NCI-H1436 treated with DMSO at 0.1 percent for 48 hours (cell line): ENCODE measurements at places on chromosomes 2 and 18.

DNA sequence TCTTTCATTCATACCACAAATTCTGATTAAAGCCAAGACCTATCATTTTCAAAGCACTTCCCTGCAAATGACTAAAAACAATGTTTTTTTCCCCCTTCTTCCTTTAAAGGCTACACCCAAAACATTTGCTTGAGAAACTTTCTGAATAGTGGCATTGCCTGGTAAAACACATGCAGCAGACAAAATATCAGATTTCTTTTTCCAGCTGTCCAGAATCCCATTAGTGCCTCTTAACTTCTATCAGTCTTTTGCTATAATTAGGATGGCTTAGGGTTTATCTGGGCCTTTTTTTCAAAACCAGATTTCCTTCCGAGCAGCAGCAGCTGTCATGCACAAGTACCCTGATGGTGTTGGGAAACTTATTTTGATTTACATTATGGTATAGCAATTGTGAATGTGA, 50.6 kb downstream of the ALPK2 start:
- DNase-seq, result no peak

- no peak for DNase-seq
Measured at GRCh38 chr2:69616755-69617154, 26.8 kb downstream of the AAK1 start.

DNA sequence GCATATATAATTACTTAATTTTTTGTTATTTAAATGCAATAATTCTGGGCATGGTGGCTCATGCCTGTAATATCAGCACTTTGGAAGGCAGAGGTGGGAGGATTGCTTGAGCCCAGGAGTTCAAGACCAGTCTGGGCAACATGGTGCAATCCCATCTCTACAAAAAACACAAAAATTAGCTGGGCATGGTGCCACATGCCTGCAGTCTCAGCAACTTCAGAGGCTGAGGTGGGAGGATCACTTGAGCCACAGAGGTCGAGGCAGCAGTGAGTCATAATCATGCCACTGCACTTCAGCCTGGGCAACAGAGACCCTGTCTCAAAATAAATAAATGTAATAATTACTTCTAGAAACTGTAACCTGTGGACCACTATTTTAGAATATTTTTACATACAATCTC, 21.5 kb upstream of the TMEM87B start:
- DNase-seq, result no peak

GRCh38 chr2:70035344-70035844, 51.9 kb upstream of the PCBP1 start:
- DNase-seq, result no peak

DNA sequence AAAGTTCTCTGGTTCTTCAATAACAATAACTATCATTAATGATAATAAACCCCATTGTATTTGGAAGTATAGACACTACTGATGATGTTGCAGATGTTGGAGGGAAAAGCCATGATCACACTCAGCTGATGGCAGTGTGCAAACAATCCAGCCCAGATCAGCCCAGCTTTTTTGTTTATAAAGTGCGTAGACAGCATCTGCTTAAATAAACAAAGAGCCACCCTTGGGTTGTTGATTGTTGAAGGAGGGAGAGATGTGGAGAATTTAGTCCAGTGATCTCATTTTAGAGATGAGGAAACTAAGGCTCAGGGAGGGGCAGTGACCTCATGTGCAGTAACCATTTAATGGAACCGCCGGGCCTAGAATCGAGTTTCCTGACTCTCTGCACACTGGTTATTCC, 56.0 kb upstream of the MEX3C start:
- DNase-seq, result no peak

DNA sequence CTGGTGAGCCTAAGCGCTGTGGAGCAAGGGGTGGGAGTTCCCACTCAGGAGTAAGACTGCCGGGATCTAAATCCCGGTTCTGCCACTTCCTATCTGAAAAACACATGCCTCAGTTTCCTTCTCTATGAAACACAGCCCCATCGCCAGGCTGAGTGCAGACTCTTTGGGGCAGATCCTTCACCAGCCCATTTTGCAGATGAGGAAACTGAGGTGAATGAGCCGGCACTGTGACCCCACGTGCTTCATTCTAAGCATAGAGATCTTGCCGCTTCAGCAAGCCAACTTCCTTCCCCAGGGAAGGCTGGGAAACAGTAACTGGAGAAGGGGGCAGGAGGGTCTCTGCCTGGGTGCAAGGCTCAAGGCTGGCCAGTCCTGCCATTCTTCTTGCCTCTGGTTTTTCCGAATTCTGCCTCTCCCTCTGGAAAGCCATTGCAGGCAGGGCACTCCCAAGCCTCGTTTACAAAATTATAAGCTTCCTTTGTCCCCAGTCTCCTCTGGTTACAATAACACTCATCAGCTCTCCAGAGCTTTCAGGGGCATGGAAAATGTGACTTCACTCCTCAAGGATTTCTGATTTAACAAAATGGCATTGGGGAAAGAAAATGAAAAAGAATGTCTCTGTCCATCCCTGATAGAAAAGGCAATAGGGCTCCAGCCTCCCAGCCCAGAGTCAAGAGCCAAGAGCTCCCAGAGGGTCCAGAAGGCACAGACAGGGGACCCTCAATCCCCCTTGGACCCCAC, 249.2 kb downstream of the TNS1 start:
- no peak for DNase-seq

GRCh38 chr2:217993138-217993537, 9.7 kb downstream of the TNS1 start:
- no peak for DNase-seq

GRCh38 chr18:51447351-51448342, 250.2 kb upstream of the MEX3C start:
- DNase-seq, result no peak

DNA sequence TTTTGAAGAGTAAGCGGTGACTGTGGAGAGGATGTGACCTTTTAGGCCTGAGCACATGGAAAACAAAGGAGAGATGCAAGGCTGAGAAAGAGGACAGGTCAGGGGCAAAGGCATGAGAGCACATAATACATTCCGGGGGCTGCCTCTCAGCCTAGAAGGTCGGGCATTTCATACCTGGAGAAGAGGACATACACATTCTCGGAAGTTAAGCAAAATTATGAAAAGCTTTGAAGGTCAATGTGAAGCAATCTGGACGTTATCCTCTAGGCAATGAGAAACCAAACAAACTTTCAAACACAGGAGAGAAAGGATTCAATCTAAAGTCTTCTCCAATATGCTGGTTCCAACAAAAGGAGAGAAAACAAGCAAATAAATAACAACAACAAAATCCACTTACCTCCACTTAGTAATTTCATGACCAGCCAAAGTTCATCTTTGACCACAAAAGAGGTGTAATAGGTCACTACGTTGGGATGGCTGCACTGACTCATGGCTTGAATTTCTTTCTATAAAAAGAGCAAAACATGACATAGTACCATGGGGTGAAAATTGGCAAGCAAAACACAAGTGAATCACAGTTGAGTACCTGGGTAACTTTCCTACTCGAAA, 80.4 kb downstream of the STK39 start:
- DNase-seq, result no peak

DNA sequence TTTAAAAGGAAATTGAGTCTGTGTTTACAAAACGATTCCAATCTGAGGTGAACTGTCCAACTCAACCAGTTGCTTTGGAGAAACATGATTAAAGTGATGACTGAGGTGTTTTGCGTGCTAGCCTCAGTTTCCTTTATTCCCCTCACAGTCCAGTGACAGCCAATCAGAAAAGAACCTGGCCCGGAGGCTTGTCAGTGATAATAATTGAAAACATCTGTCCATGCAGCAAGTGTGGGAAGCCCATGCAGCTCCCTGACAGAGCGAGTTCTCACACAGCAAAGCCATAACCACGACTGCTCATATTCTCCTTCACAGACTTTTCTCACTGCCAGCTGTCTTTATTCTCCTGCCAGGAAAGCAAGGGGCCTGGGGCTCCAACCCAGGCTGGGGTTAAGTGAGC, 613.4 kb downstream of the ARHGAP15 start:
- no peak for DNase-seq

DNA sequence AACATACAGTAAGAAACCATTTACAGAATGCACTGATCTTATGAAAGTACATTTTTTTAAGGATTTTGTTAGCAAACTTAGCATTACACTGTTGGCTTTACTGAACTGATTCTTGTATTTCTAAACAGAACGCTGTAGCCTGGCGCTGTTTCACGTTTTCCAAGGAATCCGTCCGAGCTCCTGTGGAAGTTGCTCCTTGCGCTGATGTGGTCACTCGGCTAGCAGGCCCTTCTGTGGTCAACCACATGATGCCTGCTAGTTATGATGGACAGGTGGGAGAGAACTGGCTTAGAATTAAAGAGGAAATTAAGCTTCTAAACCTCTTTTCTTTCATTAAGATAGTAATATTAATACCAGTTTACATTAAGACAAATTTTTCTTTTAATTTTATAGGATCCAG, 76.8 kb downstream of the CEP192 start:
- no peak for DNase-seq

DNA sequence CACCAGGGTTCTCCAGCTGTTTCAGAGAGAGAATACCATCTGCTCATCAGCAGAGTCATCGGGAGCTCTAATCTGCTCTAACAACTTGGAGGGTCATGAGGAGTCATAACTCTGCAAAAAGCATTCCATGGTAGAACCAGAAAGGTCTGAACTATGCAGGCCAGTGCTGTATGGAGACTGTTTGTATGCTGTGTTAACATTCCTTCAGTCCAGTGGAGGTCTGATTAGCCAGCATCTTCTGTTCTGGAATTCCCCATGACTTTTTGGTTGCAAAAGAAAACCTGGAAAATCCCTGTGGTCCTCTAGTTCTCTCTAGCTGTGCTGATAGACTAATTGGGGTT, 9.4 kb upstream of the ITGB6 start:
- no peak for DNase-seq

DNA sequence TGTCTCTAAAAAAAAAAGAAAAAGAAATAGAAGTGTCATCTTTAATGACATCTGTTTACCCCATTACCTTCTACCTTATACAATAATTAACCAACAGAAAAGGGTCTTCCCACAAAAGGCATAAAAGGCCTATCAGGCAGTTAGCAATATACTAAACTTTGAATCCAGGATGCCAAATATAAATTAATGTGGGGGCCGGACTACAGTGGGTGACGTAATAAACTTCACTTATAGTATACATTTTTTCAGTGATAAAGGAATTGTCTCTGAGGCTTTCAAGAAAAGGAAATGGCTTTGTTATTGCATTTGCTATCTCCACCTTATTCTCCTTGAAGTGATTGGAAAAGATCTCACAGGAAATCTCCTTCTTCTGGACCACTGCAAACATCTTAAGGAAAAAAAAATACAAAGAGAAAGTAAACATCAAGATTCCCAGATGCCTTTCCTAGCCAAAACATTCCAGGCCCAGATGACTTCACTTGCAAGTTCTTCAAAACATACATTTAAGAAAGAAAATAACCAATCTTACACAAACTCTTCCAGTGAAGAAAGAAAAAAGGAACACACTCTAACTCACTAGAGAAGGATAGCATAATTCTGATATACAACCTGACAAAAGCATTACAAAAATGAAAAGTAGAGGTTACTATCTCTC, 126.2 kb upstream of the CAB39 start:
- no peak for DNase-seq

GRCh38 chr2:135225781-135226180, 173.7 kb downstream of the RAB3GAP1 start:
- DNase-seq, result no peak
